Osteoblast (primary cell): ENCODE measurements at places on chromosomes 11 and 22. TPM values are rescaled to one million over a fixed set of nuclear protein-coding genes. Genes with fewer than 3 reads are reported as not detected.

The TRIM5 gene
- total RNA-seq: 25.9 and 29.7 TPM in 2 replicates

DNA sequence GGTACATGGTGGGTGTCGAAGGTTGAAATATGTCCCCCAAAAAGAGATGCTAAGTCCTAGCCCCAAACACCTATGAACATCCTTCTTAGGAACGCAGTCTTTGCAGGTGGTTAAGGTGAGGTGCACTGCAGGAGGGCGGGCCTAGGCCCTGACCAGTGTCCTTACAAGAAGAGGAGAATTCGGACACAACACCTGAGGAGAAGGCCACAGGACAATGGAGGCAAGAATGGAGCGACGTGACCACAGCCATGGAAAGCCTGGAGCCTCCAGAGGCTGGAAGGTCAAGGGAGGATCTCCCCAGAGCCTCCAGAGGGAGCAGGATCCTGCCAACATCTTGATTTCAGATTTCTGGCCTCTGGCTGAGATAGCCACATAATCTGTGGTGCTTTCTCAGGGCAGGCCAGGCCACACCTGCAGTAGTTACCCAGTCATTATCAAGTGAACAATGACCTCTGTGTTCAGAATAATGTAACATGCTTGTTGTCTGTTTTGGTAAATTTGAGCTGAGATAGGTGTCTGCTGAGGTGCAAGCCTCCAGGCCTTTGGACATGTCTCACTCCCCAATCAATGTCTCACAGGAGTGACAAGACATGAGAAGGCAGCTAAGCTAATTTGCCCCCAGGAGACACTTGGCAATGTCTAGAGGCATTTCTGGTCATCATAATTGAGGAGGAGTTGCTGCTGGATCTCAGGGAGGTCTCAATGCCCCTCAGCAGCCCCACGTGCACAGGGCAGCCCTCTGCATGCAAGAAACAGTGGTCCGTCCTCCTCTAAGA is 498.9 kb downstream of the BRD1 start:
- DNase-seq: peak; percentile 73

- no peak for DNase-seq
These were observed 26.9 kb upstream of the TESMIN start for GRCh38 chr11:68778205-68778604.

DNA sequence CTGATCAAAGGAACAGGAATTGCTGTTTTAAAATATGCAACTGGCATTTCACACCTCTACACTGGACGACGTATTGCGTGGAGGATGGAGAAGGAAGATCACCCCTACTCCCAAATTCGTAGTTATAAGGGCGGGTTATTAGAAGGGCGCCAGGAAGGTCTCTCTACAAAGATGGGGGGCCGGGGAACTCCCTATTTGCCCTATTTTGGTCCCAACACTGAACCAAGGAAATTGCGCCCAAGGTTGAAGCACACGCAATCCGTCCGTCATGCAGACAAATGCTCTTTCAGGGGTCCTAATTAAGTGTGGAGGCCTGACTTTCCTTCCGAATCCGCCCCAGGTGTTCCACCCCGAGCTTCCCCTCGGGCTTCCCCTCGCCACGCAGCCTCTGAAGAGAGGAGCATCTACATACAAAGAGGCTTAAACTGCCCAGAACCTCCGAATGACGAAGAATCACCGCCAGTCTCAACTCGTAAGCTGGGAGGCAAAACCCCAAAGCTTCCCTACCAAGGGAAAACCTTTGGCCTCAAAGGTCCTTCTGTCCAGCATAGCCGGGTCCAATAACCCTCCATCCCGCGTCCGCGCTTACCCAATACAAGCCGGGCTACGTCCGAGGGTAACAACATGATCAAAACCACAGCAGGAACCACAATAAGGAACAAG is 396 bp downstream of the NPAT start:
- DNase-seq: peak; percentile 34

The SAA4 gene
- total RNA-seq: not detected in 2 replicates

The SYCE3 gene
- not detected in 2 replicates for total RNA-seq

The RIBC2 gene
- 0.88 TPM in 1 of 2 replicates, not detected in the other for total RNA-seq

The MMP7 gene
- under 0.01 TPM in 1 of 2 replicates, not detected in the other for total RNA-seq

DNA sequence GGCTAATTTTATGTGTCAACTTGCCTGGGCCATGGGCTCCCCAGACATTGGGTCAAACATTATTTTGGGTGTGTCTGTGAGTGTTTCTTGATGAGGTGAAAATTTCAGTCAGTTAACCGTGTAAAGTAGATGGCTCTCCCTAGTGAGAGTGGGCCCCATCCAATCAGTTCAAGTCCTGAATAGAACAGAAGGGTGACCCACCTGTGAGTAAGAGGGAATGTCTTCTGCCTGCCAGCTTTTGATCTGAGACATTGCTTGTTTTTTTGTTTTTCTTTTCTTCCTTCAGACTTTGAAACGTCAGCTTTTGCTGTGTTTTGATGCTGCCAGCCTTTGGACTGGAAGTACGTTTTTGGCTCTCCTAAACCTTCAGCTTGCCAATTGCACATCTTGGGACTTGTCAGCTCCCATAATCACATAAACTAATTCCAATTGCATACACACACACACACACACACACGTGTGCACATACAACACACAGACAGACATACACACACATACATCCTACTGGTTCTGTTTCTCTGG is 300.1 kb downstream of the CNTN5 start:
- DNase-seq: no peak

- no peak for DNase-seq
These were observed 35.1 kb downstream of the APOL3 start for GRCh38 chr22:36125434-36125833.

The UBQLN3 gene
- under 0.01 TPM in 1 of 2 replicates, not detected in the other for total RNA-seq

DNA sequence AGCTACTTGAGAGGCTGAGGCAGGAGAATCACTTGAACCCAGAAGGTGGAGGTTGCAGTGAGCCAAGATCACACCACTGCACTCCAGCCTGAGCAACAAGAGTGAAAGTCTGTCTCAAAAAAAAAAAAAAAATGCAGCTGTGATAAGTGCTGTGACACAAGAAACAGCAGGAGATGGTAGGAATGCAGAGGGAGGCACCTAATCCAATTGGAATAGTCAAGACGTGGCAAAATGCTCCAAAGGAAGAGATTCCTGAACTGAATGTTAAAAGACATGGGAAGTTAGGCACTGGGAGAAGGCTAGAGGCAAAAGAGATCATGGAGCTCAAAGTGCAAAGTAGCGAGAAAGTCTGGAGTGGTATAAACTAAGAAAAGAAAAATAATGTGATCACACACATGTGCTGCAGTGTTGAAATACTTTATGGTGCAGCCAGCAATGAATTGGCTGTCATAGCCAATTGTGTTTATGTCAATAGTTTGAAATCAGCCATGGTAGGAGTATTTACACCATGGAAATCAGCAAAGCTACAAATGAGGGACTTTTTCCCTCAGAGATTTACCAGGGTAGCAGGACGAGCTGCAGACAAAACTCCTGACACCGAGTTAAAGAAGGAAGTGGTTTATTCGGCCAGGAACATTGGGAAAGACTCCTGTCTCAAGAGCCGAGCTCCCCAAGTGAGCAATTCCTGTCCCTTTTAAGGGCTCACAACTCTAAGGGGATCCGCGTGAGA is 40.9 kb upstream of the LIPT2 start:
- DNase-seq: no peak

The GSTT2 gene
- 0.59 and 1.1 TPM in 2 replicates for total RNA-seq

- no peak for DNase-seq
These were observed 258.1 kb downstream of the MN1 start for GRCh38 chr22:27543460-27543859.

GRCh38 chr22:19992921-19993355 is 23.7 kb downstream of the ARVCF start:
- DNase-seq: peak; percentile 54

- DNase-seq: peak; percentile 5
These were observed 20.8 kb downstream of the SHANK3 start for GRCh38 chr22:50693462-50693861.

The OR52N4 gene
- not detected in 2 replicates for total RNA-seq

DNA sequence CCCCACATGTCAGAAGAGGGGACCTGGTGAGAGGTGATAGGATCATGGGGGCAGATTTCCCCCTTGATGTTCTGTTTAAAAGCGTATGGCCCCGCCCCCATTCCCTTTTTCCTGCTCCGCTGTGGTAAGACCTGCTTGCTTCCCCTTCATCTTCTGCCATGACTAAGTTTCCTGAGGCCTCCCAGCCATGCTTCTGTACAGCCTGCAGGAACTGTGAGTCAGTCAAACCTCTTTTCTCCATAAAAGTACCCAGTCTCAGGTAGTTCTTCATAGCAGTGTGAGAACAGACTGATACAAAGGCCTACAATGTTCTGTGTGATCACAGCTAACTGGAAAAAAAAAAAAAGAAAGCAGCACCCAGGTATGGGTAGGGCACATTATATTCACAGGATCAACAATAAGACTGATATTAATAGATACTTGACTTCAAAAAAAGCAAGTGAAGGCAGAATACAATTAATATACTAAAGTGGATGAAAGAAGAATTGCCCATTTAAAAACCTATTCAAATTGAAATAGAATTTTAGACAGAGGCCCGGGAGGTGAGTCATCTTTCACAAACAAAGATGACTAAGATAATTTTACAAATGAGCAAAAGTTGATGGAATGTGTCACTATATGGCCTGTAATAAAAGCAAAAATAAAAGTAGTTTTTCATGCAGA is 1.7 kb upstream of the OR52K1 start:
- peak; percentile 65 for DNase-seq

The BIK gene
- not detected in 2 replicates for total RNA-seq

The CYB561A3 gene
- 149 and 151 TPM in 2 replicates for total RNA-seq

The SMTNL1 gene
- total RNA-seq: not detected in 2 replicates

GRCh38 chr22:23827351-23827995 is 11.3 kb downstream of the DERL3 start:
- no peak for DNase-seq

DNA sequence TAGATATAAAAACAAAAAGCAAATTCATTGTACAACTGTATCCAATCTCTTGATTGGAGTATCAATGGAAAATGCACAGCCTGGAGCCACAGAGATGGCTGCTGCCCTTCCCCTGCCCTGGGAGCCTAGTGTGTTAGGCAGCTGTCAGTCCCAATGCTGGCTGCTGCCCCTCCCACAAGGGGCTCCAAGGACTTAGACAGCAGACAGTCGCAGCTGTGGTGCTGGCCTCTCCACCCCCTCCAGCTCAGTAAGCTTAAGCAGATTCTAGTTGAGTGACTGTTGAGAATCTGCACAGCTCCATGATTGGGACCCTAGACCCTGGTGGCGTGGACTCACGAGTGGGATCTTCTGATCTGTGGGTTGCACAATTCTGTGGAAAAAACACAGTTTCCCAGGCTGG is 1511.2 kb downstream of the FAM181B start:
- no peak for DNase-seq

- peak; percentile 88 for DNase-seq
These were observed 101.0 kb downstream of the PTPRJ start for GRCh38 chr11:48081151-48082010.

GRCh38 chr22:27540656-27541396 is 260.7 kb downstream of the MN1 start:
- DNase-seq: no peak

DNA sequence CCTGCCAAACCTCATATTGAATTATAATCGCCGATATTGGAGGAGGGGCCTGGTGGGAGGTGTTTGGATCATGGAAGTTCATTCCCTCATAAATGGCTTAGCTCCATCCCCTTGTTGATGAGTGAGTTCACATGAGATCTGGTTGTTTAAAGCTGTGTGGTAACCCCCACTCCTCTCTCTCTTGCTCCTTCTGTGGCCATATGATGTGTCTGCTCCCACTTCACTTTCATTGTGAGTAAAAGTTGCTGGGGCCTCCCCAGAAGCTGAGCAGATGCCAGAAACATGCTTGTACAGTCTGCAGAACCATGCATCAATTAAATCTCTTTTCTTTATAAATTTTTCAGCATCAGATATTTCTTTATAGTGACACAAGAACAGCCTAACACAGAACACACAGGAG is 929.0 kb upstream of the FAT3 start:
- no peak for DNase-seq

The GVQW3 gene
- 2.9 and 3.2 TPM in 2 replicates for total RNA-seq

DNA sequence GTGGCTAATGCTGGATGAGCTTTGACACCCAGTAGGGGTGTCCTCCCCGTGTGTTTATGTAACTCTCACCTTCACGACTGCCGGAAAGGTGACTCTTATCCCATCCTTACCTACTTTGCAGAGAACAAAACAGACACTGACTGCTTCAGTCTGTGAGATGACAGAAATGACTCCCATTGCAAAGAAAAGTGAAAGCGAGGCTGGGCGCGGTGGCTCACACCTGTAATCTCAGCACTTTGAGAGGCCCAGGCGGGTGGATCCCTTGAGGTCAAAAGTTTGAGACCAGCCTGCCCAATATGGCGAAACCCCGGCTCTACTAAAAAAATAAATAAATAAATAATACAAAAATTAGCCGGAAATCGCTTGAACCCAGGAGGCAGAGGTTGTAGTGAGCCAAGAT is 106.4 kb upstream of the ANO1 start:
- DNase-seq: peak; percentile 41

DNA sequence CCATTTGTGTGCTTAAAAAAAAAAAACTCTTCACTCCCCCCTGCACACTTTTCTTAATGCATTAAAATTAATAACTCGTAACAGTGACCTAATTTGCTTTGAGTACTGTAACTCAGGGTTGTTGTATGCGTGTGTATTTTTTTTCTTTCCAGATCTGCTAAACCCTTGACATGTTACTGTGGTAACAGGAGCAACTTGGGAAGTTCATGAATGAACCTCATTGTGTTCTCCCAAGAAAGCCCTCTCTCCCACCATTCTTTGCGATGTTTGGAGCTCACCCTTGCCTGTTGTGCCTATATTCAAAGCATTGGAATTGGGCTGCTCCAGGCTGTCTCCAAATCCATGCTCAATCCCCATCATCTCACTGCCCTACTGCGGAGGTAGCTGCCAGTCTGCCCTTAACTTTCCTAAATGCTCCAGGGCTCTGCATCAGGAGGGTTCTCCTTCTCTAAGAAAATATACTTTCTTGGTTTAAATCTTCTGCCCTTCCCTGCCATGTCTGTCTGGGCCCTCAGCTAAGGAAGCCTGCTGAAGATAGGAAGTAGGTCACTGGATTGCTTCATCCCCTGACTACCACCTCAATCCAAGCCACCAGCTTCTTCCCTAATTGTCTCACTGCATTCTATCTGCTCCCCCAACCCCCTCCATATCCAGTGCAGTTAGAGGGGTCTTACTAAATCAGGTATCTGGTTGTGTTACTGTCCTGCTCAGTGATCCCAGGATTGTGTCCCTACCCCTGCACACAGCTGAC is 70.3 kb downstream of the KIRREL3 start:
- no peak for DNase-seq

GRCh38 chr11:1647901-1648652 is 18.5 kb downstream of the KRTAP5-5 start:
- DNase-seq: peak; percentile 73

The CNTF gene
- total RNA-seq: 1.4 and 1.8 TPM in 2 replicates
